ENCODE measurements at places on chromosomes 16 and 17. TPM values are rescaled to one million over a fixed set of nuclear protein-coding genes. Genes with fewer than 3 reads are reported as not detected.

The NME2 gene
- 184 TPM for polyA plus RNA-seq

- H3K27ac ChIP-seq = no peak overlapping the region
- DNase-seq = no peak
- H3K4me1 ChIP-seq = peaks cover 72% of the 10 kb centered on the region
- H3K36me3 ChIP-seq = no peaks in the 10 kb centered on the region
These were observed 52.9 kb downstream of the ANKRD11 start for GRCh38 chr16:89437251-89437987.

DNA sequence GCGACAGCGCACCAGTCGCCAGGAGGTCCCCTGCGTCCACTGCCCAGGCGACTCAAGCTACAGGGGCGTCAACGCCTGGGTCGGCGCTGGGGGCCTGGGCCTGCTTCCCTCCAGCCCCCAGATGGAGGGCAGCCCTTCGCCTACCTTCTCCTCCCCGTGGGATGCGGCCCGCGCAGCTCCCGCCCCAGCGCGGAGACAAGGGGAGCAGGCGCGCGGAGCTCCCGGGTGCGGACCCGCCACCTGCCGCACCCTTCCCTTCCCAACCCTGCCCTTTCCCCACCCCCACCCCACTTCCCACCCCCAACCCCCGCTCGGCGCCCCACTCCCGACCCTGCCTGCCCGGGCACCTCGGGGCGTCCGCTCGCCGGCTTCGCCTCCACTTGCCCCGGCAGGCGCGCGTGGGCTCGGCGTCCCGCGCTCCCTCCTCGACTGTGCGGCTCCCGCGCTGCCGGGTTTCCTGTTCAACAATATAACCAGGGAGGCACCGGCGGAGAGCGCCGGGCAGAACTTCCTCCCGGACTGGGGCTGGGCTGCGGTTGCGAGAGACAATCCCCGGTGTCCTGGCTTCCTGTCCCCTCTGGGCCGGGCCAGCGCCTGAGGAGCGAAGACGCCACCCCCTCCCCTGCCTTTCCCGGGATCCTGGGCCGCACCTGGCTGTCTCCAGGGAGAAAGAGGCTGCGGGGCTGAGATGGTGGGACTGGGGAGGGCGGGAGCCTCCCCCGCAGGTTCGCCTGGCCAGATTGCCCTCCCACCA lies at the start of gene ARHGAP27:
ARHGAP27 (minus strand) TSS at position 466 of the 754 bp plus-strand sequence. CDS start 2,591 bp downstream, outside the sequence.
- no peaks in the 10 kb centered on the region for H3K27me3 ChIP-seq
- H3K27ac ChIP-seq = no peak within 1 kb of the TSS

The PERCC1 gene
- 0.84 TPM for polyA plus RNA-seq
